ENCODE measurements at places on chromosomes 1 and 21.

DNA sequence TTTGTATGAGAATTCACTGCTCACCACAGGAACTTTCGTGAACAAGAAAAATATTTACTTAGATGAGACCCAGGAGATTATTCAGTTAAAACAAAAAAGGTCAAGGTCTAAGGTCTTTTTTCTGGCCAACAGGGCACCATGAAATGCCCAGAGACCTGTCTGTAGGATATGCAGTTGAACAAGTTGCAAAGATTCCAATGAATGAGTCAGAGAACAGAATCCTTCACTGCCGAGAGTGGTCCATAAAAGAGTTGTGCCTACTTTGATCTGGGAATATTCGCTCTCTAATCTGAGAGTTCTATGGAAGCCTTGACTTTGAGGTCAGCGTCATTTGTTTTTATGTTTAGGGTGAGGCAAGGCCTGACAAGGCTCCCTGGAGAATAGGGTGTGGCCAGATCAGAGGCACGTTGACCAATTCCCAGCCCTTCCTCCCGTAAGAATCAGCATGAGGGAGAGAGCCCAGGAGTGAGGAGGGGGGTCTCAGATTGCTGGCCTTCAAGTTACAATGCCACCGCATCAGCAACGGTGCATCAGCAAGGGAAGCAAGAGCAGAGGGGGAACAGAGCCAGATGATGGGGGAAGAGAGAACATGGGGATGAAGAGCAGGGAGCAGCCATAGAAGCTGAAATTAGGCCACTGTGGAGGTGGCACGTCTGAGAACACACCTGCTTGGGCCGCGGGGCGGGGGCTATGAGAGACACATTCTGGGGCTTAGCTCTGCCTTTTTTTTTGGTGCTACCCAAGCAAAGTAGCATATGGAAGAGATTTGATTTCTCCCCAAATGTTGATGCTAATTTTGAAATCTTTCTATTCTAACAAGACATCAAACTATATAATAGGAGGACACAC, 206.4 kb upstream of the RAB4A start:
- DNase-seq = no peak

- no peak for DNase-seq
Measured at GRCh38 chr1:68673771-68674170, 176.9 kb upstream of the DEPDC1 start.

- no peak for DNase-seq
Measured at GRCh38 chr1:239944666-239945065, 147.0 kb upstream of the FMN2 start.

DNA sequence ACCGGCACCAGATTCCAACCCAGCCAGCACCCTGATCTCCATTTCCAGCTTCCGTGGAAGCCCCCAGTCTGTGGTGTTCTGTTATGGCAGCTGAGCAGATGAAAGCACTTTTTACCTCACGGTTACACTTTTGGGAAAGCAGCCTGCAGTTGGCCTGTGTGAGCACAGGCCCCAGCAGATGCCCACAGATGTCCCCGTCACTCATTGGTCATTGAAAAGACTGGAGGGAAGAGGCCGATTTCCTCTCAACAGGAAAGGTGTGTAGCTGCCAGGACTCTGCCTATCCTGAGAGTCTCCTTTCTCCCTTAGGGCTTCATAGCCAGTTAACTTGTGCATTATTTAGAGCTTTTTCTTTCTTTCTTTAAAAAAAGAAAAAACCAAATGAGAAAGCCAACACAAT, 123.0 kb downstream of the PCBP3 start:
- no peak for DNase-seq

DNA sequence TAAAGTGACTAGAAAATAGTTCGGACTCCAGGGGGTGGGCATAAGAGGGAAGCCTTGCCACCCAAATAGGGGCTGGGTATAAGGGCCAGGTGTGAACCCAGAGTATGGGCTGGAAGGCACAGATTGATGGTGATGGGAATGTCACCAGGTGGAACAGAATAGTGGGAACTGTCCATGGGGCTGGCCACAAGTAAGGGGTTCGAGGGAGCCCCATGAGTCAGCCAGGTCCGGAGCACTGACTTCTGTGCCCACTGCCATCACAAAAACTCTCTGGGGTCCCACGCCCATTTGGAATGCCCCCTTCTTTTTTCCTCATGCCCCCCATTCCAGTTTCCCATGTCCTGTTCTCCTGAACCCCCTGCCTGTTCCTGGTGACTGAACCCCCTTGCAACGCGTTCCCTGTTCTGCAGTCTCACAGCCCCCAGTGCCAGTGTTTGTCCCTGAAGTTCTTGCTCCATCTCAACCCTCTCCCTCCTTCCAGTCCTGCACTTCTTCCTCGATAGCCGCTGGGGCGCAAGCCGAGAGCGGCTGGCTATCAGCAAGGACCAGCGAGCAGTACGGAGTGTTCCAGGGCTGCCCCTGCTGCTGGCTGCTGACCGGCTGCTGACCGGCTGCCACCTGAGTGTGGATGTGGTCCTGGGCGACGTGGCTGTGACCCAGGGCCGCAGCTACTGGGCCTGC, 7.9 kb downstream of the TRIM46 start:
- DNase-seq = no peak

DNA sequence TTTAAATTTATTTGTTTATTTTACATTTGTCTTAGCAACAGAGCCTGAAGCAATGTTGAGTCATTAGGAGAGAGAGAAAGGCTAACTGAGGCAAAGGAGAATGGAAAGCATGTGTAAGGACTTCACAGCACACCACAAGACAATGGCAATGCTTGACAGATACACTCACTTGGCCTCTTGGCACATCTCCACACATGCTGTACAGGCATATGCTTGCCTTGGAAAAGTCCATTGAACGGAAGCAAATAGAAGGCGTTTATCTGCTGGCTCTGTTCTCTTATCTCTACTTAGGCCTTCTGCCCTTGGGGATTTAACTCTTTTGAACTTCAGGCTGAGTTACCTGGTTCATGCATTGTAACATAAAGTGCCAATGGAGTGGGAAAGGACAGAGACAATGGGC, 262.2 kb upstream of the POU3F1 start:
- no peak for DNase-seq

- DNase-seq = no peak
Measured at GRCh38 chr1:42170779-42171621, 6.5 kb upstream of the GUCA2A start.

- DNase-seq = no peak
Measured at GRCh38 chr1:165441166-165441880, 3.6 kb downstream of the RXRG start.

- no peak for DNase-seq
Measured at GRCh38 chr1:91827087-91827458, 58.9 kb downstream of the TGFBR3 start.

DNA sequence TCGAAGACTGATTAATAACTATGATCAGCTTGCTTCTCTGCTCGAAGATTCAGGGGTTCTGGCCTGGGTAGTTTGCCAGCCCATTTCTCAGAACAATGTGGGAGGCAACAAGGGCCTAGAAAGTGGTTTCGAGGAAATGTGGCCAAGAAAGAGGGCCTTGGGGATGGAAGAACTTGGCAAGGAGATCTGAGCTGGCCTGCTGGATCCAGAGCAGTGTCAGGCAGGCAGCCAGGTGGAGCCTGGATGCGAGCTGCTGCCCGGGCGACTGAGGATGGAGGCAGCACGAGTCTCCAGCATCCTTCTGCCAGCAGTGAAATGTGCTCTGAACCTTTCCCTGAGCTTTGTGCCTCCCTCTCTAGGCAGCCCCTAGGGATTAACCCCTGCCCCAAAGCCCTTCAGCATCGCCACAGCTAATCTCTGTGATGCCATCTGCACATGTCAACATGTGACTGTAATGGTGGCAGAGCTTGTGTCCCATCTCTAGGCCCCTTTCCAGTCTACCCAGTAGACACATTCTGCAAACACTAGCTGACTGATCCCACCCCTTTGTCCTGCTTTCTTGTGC, 61.0 kb upstream of the NEK2 start:
- DNase-seq = no peak

Data from activated CD8-positive, alpha-beta memory T cell treated with anti-CD3 and anti-CD28 coated beads, Interleukin-2, amount 50 U/mL, for 4 hours (primary cell).